Head of caudate nucleus (tissue), 42 donors: ENCODE measurements at places on chromosomes 7 and 10.
A peak's percentile ranks its signal among the peaks of the same experiment; 100 is the strongest.

DNA sequence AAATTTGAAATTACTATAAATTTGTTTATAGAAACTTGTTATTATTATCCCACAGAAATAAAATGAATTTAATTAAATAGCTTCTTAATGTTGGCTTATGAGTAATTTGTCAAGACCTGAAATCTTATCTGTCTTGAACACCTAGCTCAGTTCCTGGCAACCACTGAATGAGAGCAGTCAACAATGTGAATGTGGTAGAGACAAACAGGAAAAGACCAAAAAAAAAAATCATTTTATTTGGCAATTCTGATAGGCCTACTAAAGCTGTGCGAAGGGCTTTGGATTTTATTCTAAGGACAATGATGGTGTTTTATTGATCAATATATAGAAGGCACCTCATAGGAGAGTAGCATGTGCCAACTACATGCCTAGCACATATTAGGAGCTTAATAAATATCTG, 127.8 kb upstream of the RSU1 start:
- DNase-seq: no peak

- no peak for DNase-seq
Observed at GRCh38 chr10:33945051-33945450, 610.6 kb upstream of the NRP1 start.

- DNase-seq: no peak
Observed at GRCh38 chr7:4775848-4776623, 613 bp downstream of the AP5Z1 start.

- no peak for DNase-seq
Observed at GRCh38 chr7:29798422-29798821, 7.9 kb upstream of the WIPF3 start.

DNA sequence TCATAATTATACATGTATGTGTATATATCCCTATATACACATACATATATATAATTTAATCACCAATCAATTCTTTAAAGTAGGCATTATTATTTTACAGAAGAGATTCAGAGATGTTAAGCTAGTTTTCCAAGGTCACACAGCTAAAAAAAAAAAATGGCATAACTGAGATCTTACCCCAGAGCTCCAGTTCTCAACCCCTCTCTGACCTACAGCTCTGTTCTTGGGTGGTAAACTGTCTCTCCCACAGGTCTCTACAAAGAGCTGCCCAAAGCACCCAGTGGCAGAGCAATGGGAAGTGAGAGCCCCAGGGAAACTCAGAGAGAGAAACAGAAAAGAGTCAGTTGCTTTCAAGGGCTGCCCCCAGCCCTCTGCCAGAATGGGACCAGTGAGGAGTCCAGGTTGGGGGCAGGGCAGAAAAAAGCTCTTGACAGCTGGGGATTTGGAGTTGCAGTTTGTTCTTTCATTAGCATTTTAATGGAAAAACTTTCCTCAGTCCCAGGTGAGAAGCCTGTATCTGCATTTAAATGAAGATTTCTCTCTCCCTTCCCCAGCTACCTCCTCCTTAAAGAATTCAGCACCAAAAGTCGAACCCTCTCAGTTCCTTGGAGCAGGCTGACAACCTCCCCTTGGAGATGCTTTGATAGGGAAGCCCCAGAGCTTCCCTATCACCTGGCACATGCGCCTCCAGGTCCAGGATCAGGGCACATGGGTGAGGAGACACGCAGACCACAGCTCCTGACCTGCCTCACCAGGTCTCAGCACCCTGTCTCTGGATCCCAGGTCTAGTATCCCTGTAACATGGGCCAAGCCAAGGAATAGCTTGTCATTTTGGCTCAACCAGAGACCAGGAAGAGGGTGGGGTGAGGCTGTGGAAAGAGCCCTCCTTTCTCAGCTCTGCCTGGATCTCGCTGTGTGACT, 388.1 kb downstream of the PLXNA4 start:
- no peak for DNase-seq

- DNase-seq: no peak
Observed at GRCh38 chr7:47357863-47358262, 224.0 kb downstream of the TNS3 start.

DNA sequence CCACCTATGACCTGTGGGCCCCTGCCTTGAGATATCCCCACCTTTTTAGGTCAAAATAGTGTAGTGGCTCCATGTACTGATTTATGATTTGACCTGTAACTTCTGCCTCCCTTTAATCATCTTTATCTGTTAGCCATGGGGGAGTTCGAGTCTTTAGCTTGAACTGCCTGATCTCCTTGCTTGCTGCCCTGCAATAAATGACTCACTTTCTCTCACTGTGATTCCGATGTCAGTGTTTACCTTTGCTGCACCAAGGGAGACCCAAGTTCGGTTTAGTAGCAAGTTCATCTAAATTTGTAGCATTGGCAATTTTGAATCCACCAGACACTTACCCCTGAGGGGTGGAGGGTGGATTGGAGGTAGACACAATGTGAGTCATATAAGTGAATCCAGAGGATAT, 814.6 kb upstream of the AUTS2 start:
- DNase-seq: no peak

DNA sequence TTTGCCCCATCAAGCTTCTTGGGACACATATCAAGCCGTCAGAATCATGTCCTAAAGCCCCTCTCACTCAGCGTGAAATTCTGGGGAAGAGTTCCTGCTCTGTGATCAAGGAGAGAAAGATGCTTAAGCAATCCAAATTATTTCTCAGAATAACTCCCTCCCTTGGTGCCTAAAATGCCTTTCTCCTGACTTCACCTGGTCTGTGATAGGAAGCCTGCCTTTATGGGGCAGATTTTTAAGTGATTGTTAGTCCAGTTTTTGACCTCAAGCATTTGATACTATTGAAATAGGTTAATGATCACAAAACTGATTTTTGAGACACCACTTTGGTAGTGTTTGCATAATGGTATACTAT, 76.4 kb upstream of the MAGI2 start:
- DNase-seq: no peak

- DNase-seq: no peak
Observed at GRCh38 chr7:44497155-44498027, 6.9 kb upstream of the NUDCD3 start.

- DNase-seq: no peak
Observed at GRCh38 chr10:43706166-43706565, 57.5 kb upstream of the ZNF32 start.

DNA sequence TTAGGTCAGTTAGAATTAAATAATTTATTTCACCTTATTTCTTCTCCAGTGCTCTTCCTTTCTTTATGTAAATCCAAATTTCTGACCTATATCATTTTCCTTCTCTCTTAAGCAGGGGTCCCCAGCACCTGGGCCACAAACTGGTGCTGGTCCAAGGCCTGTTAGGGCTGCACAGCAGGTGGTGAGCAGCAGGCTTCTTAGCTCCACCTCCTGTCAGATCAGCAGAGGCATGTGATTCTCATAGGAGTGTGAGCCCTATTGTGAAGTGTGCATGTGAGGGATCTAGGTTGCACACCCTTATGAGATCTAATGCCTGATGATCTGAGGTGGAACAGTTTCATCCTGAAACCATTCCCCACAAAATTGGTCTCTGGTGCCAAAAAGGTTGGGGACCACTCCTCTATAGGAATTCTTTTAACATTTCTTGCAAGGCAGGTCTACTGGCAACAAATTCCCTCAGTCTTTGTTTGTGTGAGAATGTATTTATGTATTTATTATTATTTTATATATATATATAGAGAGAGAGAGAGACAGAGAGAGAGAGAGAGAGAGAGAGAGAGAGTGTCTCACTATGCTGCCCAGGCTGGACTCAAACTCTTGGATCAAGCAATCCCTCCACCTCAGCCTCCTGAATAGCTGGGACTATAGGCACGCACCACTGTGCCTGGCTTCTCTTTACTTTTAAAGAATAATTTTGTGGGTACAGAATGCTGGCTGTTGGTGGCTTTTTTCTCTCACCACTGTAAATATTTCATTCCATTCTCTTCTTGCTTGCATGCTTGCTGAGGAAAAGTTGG, 4.3 kb upstream of the ABCC2 start:
- DNase-seq: no peak

DNA sequence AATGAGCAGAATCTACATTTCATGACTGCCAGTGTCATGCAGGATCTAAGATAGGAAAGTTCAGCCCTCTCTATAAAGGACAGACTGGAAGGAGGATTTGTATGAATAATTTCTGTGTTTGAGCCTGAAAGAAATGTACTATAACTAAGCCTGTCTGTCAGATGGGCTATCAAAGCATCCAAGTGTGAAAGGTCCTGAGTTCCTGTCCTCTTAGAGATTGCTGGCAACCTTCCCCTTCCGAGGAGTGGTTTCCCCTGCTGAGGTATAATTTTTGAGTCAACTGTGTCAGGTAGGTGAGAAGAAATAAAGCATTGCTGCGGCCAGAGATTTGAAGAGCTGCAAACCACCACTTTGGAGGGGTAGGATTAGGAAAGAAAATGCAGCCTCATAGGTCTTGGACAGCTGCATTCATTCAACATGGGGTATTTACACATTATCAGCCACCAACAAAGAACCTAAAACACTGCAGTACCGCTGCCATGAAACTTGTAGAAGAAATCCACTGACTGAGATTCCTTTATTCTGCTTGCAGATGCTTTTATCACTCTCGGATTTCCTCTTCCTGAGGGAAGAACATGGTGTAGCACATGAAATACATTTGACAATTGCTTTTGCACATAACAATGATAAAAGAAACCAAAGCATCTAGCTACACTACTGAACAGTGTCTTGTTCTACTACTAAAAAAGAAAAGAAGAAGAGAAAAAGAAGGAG, 189.1 kb downstream of the DGKI start:
- DNase-seq: no peak

GRCh38 chr10:103820101-103821062, 35.0 kb downstream of the SH3PXD2A start:
- DNase-seq: peak; percentile 16

- DNase-seq: no peak
Observed at GRCh38 chr7:54992871-54993475, 25.8 kb upstream of the EGFR start.

DNA sequence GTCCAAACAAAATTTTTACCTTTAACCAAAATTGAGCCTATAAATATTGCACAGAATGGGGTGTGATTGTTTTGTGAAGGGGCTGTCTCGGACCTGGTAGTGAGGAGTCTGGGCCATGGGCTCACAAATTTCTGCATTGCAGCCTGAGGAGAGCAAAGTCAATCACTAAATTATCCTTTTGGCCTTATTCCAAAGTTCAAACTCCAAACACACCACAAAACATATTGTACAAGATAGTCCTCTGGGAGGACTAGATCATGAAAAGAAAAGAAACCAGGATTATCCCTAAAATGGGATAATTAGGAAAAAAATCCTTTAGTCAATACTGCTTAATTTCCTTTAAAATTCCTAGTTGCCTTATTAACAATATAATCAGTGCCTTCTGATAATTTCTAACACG, 115.5 kb downstream of the BUB3 start:
- no peak for DNase-seq

DNA sequence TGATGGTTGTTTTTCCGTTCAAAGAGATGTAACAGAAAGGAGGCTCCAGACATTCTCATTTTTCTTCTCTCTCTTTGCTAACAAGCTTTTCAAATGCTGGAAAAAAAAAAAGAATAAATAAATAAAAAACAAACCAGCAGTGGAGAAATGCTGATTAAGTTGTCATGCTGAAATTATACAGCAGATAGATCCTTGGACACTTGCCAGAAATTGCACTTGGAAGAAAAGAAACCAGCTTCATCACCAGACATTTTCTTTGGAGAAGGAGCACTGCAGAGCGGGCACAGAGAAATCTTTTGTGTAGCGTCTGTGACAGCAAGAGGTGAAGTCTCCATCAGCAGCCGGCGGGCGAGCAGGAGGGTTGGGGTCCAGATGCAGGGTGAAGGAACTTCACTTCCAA, 55.8 kb downstream of the CLRN3 start:
- no peak for DNase-seq

DNA sequence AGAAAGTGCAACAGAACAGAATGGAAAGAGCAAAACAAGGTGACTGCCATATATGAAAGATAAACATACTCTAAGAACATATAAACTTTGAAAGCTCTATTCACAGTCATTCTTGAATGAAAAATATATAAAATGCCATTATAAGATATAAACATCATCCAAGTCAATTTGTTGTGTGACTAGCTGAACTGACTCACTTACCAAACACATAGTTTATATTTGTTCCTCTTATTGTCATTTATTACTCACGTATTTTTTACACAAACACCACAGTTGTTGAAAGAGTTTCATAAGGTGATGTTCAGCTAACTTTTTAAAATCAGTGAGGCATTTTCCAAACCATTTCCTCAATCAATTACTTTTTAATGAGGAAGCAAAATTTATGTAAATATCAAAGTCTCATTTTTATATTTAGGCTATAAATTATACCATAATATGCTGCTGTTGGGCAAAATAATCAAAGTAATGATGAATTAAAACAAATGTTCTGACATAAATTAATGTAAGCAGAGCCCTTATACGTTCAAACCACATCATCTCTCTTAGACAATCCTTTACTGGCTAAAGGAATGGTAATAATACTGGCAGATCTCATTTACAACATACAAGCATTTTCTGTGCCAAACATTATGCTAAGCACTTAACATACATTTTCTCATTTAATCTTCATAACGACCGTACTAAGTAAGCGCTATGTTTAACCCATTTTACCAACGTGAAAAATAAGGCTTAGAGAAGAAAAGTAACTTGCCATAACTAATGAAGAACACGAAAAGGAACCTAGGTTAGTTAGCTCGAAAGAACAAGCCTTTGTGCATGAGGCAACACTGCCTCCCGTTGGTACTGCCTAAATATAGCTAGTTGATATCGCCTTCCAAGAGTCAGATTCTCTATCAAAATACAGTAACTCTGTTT, 7.3 kb downstream of the LRRN3 start:
- DNase-seq: no peak

DNA sequence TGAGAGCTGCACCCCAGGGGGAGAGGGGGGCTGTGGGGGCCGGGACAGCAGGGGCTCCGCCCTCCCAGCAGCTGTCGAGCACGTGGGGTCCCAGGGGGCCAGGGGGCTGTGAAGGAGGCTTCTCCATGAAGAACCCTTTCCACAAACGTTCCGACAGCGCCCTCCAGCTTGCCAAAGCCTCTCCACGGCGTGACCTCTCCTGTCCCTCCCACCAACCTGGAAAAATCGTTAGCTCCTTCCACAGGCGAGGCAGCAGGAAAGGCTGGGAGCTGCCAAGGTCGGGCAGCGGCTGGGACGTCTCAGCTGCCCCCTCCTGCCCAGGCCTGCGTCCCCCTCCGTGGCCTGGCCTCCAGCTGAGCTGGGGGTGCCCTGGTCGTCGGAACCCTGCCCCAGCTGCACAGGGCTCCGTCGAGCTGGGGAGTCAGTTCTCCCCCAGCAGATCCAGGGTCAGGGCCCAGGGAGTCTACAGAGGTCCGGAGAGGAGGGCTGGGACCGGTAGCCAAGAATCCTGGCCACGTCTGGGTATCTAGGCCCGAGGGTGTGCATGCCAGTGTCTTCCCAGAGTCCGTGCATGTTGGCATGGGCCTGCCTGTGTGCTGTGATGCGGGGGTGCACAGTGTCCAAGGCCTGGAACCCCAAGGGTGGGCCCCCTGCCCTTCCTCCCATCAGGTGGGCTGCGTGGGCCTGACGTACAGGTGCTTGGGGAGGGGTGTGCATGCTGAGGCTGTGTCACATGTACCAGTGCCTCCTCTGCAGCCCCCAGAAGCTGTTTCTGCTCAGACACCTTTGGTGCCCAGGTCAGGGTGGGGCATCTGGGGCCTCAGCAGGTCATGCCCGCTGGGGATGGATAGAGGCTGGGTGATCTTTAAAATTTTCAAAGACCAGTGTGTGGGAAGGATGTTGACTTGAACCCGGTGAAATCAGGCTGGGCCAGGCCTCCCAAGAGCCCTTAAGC, 66.5 kb downstream of the UNCX start:
- DNase-seq: no peak
